ENCODE measurements at places on chromosomes 3 and 15.

GRCh38 chr3:45104715-45105711 is 41.2 kb downstream of the CDCP1 start:
- no peak for DNase-seq

DNA sequence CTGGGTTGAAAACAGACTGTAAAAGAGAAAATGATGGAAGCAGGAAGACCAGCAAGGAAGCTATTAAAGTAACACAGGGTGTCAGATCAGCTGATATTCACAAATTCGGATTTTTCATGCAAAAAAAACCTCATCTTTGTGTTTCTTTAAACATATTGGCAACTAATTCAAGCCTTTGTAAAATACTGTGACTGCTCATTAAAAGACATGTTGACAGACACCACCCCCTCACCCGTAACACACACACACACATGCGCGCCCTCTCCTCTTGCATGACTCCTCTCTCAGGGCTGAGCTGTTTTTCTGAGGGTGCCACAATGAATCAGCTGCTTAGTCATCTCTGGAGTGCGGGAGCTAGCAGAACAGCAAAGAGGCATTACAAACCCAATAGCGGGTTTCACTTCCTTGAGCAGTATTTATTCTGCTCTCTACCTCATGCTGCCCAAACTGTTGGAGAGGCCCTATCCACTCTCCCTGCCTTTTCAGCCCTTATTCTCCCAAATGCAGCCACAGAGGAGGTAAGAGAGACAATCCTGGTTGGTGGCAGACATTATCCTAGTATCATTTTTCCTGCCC is 35.8 kb upstream of the CCDC80 start:
- DNase-seq: peak; percentile 49

DNA sequence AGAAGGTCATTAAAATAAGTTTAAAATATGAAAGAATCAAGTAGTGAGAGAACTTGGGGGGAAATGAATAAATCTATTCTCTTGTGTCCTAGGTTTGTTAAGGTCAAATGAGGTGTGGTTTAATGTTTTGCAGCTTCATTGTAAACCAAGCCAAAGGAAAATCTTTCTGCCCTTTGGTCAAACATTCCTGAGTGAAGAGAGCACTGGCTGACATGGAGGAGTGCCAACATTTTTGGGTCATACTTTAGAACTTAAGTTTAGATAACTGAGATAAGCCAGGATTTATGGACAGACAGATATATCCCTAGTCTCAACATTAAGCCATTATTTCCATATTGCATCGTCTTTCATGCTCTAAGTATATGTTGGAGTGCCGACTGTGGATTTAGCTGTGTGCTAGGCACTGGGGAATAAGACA is 66.4 kb downstream of the PTPRG start:
- no peak for DNase-seq

DNA sequence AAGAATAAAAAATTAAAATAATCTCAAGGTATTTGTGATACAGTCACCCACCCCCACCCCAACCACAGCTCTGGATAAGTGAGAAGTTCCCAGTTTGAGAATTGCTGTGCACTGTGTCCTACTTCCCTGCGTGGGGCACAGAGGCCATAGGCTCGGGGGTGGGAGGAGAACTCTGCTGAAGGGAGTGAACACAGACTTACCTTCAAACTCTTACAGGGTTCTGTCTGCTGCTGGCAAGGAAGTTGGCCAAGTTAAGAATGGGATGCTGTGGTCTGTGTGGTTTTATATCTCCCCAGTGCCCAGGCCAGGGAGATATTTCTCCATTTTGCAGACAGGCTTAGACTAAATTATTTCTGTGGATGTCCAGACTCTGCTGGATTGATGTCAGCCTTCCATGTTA is 37.6 kb downstream of the SPTSSB start:
- DNase-seq: no peak

- DNase-seq: no peak
Measured at GRCh38 chr3:155554777-155555451, 190.0 kb downstream of the PLCH1 start.

GRCh38 chr3:64354221-64354620 is 129.0 kb upstream of the PRICKLE2 start:
- DNase-seq: no peak

GRCh38 chr3:125003369-125003853 is 52.4 kb downstream of the HEG1 start:
- DNase-seq: no peak

DNA sequence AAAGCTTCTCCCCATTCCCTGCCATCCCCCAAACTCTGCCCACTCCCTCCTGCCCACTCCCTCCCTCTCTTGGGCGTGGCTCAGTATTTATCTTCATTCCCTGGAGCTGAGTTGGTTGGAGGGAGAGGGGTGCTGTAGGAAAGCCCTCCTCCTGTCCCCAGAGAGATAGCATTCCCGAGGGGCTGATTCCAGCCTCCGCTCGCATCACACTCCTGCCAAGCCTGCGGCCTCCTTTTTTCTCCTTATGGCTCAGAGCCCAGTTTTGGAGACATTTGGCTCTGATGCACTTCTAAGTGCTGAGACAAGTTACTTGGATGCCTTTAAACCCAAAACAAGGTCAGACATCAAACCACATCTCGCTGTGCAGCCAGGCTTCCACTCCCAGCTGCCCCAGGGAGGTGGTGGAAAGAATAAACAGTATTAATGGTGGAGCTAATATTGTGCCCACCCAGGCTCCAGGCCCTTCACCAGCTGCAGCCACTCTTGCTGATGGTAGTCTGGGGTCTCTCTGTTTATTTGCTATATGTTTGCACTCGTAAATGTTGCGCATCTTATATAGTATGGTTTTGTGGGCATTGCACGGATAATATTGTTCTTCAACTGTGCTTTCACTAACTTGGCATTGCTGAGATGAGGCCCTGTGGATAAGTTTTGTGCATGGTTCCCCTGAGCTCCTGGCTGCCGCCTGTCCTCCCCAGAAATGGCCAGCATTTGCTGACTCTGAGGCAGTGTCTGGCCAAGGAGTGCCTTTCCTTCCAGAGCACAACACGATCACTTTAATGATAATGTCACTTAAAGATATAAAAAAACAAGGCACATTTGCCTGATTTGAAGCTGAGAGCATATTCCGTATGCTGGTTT is 157.2 kb downstream of the LRRC28 start:
- DNase-seq: no peak

DNA sequence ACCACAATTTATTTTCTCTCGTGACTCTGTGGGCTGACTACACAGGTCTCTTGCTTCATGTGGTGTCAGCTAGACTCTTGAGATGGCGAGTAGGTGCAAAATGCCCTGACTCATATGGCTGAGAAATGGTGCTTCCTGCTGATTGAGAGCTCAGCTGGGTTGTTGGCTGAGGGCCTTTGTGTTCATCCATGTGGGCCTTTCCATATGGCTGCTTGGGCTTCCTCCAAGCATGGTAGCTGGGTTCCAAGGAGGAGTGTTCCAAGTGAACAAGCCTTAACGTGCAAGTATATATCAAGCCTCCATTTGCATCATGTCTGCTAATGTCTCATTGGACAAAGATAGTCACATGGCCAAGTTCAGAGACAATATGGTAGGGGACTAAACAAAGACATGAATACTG is 164.0 kb downstream of the PDCD6IP start:
- no peak for DNase-seq

DNA sequence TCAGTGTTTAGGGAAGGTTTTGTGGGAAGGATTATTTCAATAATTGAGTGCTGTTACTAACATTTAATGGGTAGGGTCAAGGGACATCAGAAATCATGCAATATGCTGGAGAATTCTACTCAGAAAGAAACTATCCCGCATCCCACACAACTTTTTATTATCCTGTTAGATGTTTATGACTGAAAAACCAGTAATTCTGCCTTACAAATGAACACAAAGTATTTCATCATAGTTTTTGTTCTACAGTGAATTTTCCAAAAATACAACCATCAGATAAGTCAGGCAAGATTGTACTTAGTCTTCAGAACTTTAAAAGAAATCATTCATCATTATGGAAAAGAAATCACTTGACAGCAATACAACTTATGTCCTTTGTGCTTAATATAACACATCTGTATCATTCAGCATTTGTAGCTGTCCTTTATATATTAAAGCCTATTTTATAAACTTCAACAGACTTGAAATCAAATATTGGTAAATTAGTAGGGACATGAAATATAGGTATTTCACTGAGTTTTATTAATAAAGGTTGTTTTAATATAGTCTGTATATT is 61.9 kb downstream of the TRPM7 start:
- no peak for DNase-seq

GRCh38 chr3:53134631-53135232 is 4.5 kb upstream of the RFT1 start:
- DNase-seq: peak; percentile 38

DNA sequence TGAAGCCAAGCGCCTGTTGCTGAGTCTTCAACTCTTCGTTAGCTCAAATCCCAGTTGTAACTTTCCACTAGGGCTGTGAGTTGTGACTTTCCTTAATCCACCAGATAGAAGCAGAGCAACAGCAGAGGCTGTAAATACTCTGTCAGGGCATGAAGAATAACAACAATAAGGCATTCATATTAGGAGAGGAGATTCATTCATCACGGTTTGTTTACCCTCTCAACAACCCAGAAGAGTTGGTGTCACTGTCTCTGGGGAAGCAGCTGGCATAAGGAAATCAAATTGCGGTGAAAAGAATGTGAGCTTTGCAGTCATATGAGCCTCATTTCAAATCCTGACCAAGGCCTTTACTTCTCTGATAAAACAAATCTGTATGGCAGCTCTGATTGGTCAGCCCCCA is 184.8 kb downstream of the SHQ1 start:
- no peak for DNase-seq

GRCh38 chr3:112736805-112737566 is 96.0 kb upstream of the CCDC80 start:
- no peak for DNase-seq

GRCh38 chr3:16441371-16441875 is 72.1 kb downstream of the RFTN1 start:
- no peak for DNase-seq

DNA sequence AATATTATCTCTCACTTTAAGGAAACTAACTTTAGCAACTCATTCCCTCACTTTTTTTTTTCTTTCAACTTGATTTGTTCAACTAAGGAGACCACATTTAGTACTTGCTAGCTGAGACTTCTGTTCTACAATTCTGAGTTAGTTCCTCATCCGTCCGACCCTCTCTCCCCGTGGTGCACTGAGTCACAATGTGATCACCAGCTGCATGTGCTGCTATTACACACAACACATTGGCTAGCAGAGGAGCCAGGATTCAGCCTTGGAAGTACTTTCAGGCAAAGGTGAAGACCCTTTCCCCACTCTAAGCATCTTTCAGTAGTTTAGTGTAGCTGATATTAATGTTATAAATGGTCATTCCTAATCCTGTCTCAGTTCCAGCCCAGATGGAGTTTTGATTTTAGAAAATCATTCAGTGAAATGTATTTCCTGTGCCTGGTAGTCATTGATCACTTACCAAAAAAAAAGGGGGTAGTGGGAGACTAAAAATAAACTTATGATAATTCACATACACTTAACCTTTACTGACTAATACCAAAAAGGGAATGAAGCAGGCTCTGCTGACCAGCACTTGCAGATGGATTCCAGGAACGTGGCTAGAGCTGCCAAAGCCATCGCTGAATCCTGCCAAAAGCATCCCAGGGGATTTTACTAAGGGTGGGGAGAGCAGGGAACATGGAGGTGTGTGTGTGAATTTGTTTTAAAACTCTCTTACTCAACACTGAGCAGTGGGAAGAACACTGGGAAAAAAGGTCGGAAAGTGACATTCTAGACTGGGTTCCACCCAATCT is 424.8 kb downstream of the LPP start:
- DNase-seq: no peak

GRCh38 chr3:7498715-7499114 is 637.8 kb downstream of the GRM7 start:
- no peak for DNase-seq

DNA sequence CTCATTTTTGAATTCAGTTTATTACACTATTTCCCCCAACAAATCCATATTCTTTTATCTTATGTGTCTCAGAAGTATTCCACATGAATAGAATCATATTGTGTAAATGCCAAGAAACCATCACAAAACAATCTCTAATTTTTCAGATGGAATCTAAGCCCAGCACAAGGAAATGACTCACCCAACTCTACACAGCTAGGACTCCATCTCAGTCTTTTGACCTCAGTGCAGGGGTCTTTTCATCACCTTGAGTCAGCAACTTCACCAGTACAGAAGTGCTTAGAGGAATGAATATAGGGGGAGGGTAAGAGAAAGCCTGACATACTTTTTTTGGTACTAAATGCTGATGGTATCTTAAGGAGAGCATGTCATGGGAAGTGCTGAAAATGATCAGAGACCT is 169.3 kb upstream of the LRRN1 start:
- no peak for DNase-seq

DNA sequence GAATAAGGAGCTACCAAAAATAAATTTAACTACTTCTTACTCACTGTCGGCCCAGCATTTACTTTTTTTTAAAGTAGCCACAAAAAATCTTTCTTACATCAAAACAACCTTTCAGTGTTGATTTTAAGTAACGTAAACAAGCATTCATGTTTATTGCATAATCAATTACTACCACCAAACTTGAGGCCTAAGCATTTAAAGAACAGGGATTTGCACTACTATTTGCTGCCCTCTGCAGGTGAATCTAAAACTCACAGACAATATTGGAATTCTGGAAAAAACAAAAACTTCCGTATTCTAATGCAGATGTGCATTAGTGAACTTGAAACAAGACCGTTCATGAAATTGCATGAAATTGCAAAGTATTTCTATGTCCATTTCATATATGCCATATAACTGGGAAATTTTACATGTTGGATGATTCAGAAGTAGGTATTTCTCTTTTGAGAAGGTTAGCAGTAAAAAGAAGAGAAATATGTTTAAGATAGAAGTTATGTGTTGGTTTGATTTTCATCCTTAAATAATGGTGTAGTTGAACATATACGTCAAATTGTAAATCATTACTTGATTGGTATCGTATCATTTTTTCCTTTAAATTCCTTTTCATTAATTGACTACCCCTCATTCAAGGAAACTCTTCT is 55.6 kb downstream of the CGGBP1 start:
- no peak for DNase-seq

DNA sequence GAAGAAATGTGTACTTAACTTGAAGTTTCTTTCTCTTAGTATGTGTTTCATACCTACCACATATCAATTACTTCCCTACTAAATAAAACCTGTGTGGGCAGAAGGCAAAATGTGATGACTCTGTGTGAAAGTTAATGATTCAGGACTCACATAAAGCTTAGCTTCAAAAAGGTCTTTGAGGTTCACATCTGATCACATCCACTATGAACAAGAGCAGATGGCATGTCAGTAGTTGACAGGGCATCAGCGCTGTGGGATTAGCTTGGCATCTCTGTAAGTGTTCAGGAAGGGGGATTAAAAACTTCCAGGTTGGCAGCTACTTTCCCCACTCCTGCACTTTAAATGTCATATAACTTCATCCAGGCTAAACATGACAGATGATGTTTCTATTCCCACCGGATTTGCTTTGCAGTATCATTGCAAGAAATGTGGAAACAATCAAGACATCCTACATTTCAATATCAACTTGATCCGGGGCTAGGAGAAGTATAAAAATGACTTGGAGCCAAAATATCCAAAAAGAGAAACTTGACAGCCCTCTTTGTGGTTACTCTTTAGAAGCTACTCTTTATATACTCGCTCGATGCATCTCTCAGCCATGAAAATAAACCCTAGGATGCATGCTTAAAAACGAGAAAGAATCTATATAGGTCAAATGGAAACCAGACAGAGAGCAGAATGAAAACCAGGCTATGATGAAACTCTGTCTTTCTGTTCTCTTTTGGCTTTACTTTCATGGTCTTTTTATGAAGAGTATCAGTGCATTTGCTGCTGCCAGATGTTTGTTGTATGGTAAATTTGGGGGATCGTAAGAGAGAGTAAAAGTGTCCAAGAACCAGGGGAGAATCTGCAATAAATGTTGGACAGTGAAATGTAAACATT is 273.1 kb upstream of the ALCAM start:
- no peak for DNase-seq

GRCh38 chr3:73214846-73215245 is 153.4 kb downstream of the EBLN2 start:
- DNase-seq: no peak
